ENCODE measurements at places on chromosomes 5 and 9.
A peak's percentile ranks its signal among the peaks of the same experiment; 100 is the strongest.

GRCh38 chr9:127137640-127138360 is 15.4 kb upstream of the ANGPTL2 start:
- no peak for DNase-seq
- H3K4me3 ChIP-seq: no peak overlapping the region
- no peak overlapping the region for H3K27ac ChIP-seq
- H3K36me3 ChIP-seq: no peaks in the 10 kb centered on the region

DNA sequence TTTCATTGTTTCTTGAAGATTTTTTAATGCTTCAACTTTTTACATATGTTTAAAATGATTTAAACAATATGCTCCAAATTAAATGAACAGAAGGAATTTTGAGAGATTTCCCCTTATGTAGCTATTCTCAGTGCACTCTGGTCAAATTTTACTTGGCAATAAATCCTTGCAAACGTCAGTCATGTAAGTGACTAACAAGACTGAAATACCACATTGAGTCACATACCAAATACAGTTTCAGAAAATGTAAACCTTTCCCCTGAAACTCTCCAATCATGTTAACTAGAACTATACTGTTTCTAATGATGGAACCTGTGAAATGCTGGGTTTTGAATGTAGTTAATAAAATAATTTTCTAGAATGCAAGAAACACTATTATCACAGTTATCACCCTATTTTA is 29.6 kb downstream of the SAR1B start:
- H3K27ac ChIP-seq: no peak overlapping the region
- no peaks in the 10 kb centered on the region for H3K27me3 ChIP-seq
- no peak overlapping the region for H3K4me3 ChIP-seq
- DNase-seq: no peak
- no peaks in the 10 kb centered on the region for H3K4me1 ChIP-seq

- peaks cover 14% of the 10 kb centered on the region for H3K36me3 ChIP-seq
- DNase-seq: no peak
- peaks cover 68% of the 10 kb centered on the region for H3K4me1 ChIP-seq
- no peaks in the 10 kb centered on the region for H3K27me3 ChIP-seq
- H3K27ac ChIP-seq: peak overlapping the region; percentile 14
Observed at GRCh38 chr5:135569755-135570452, 8.9 kb downstream of the CXCL14 start.

DNA sequence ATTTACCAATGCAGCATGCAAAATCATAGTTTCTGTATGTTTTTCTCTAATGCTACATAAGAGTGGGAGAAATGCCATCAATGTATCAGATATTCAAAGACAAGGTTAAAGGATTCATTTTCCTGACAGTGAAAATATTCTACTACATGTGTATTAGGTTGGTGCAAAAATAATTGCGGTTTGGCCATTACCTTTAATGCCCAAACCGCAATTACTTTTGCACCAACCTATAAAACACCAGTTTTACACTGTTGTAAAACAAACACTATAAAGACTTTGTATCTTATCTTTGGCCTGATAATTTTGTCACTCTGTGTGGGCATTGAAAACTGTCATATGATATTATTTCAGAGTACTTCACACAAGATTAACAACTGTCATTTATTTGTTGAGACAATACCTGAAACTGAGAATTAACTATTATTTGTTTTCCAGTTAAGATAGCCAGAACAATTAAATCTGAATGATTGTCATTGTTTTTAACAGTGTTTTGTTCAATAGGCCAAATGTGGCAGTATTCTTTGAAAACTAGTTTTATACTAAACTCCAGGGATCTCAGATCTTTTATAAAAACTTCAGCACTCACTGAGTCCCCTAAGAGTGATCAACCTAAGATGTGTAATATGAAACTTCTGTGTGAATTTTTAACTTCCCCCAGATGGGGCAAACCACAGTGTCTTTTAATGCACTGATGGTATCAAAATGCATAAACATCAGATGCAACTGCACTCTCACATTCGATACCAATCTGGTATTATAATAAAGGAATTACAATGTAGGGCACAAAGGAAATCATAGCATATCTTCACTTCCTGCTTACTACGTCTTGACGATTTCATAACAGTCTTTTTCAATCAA is 53.8 kb upstream of the FBN2 start:
- no peaks in the 10 kb centered on the region for H3K27me3 ChIP-seq
- no peak overlapping the region for H3K4me3 ChIP-seq
- H3K27ac ChIP-seq: no peak overlapping the region
- DNase-seq: no peak
- no peaks in the 10 kb centered on the region for H3K36me3 ChIP-seq

DNA sequence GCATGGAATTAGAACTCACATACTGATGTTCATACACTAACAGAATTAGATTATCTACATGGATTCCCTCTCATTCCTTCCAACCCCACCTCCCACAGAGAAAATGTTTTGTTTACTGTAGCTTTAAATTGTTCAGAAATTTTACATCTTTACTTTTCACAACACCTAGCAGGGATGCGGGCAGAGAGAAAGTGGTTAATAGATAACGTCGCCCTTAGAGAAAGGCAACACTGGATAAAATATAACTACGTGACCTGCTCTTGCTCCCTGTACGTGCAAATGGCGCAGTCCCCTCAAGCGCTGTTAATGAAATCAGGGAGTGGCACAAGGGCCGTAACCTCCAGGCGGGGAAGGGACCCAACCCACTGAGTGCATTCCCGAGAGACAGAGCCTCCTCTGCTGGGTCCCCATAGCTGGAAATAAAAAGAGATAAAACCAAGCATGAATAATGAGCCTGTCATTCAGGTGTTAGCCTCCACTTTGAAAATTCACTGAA is 125.3 kb upstream of the DAPK1 start:
- DNase-seq: no peak
- peaks cover 9% of the 10 kb centered on the region for H3K4me1 ChIP-seq
- H3K36me3 ChIP-seq: no peaks in the 10 kb centered on the region
- H3K27ac ChIP-seq: no peak overlapping the region
- no peak overlapping the region for H3K4me3 ChIP-seq
- H3K27me3 ChIP-seq: no peaks in the 10 kb centered on the region

DNA sequence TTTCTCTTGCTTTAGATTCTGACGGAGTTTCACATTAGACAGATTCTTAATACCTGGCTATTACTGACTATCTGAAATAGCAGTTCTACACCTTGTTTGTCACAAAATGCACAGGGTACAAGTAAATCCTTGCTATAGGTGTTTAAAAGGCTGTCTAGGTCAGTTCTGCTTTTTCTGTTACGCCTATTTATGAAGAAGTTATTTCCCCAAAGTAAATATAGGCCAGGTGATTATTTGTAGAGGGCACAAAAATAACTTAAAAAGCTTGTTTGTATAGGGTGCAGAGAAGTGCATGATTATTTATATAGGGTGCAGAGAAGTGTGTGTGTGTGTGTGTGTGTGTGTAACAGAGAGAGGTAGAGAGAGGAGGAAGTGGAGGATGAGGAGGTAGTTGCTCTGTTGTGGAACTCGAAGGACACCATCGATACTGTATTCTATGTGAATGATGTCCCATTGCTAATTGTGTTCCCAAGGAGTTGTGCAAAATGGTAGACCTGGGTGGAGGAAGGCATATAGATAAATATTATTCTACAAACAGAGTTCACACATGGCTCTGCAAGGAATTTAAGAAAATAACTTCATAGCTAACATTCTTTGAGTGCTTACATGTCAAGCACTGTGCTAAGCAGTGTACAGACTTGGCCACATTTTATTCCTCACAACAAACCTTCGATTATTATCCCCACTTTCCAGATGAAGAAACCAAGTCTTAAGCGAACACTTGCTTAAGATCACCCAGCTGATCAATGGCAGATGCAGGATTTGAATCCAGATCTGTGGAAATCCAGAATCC is 96.3 kb upstream of the EQTN start:
- no peaks in the 10 kb centered on the region for H3K36me3 ChIP-seq
- no peaks in the 10 kb centered on the region for H3K27me3 ChIP-seq

GRCh38 chr5:181265092-181265671 is 4.2 kb upstream of the TRIM52 start:
- H3K27me3 ChIP-seq: no peaks in the 10 kb centered on the region
- no peak for DNase-seq
- H3K4me1 ChIP-seq: peaks cover 11% of the 10 kb centered on the region
- H3K27ac ChIP-seq: no peak overlapping the region
- H3K4me3 ChIP-seq: no peak overlapping the region
- no peaks in the 10 kb centered on the region for H3K36me3 ChIP-seq

DNA sequence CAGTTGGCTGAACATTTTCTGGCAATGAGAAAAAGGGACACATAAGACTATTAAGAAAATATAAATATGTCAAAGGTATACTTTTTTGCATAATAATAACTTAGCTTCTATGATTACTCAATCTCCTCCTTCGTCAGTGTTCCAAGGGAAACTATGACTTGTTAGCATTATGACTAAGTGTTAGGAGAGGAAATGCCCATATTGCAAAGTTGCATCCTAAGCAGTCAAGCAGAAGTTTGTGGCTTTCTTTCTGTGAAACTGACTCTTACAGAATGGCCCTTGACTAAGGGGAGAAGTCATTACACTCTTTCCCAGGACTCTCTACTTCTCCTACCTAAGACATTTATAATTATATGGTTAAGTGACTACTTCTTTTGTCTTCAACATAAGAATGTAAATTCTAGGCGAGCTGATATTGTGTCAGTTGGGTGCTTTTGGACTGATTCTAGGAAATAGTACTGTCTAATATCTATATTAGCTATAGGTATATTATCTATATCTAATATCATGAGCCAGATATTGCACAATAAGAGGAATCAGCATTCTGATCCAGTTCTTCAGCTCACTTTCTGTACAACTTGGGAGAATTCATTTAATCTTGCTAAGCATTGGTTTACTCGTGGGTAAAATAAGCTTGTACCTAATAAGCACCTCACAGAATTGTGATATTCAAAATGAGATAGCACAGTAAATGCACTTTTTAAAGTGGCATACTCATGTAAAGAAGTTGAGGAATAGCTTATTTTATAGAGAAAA is 16.4 kb upstream of the SPINK6 start:
- H3K36me3 ChIP-seq: no peaks in the 10 kb centered on the region
- DNase-seq: no peak
- no peaks in the 10 kb centered on the region for H3K4me1 ChIP-seq
- H3K27me3 ChIP-seq: no peaks in the 10 kb centered on the region

DNA sequence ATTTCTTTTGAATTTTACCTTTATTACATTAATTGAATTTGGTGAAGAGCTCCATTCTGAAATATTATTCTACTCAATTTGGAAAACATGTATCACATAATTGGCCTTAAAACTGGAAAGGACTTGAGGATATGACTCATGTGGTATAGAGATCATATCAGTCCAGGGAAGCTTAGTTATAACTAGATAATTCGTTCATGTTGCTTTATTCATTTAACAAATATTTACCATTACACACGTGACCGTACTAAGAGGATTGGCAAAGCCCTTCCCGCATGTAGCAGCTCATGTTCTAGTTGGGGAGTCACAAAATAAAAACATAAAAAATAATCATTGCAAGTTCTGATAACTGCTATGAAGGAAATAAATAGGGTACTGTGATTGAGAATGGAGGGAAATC is 1816.5 kb downstream of the MAT2B start:
- H3K27ac ChIP-seq: no peak overlapping the region
- no peak overlapping the region for H3K4me3 ChIP-seq
- no peaks in the 10 kb centered on the region for H3K27me3 ChIP-seq
- H3K36me3 ChIP-seq: no peaks in the 10 kb centered on the region

GRCh38 chr5:74311961-74312360 is 328.6 kb downstream of the ENC1 start:
- H3K4me3 ChIP-seq: no peak overlapping the region
- no peaks in the 10 kb centered on the region for H3K36me3 ChIP-seq
- H3K4me1 ChIP-seq: peaks cover 15% of the 10 kb centered on the region
- H3K27ac ChIP-seq: no peak overlapping the region
- no peaks in the 10 kb centered on the region for H3K27me3 ChIP-seq

GRCh38 chr5:67350618-67351201 is 154.1 kb upstream of the CD180 start:
- no peaks in the 10 kb centered on the region for H3K36me3 ChIP-seq
- DNase-seq: no peak
- peak overlapping the region; percentile 48 for H3K27ac ChIP-seq
- H3K4me3 ChIP-seq: peak overlapping the region; percentile 1
- no peaks in the 10 kb centered on the region for H3K27me3 ChIP-seq

DNA sequence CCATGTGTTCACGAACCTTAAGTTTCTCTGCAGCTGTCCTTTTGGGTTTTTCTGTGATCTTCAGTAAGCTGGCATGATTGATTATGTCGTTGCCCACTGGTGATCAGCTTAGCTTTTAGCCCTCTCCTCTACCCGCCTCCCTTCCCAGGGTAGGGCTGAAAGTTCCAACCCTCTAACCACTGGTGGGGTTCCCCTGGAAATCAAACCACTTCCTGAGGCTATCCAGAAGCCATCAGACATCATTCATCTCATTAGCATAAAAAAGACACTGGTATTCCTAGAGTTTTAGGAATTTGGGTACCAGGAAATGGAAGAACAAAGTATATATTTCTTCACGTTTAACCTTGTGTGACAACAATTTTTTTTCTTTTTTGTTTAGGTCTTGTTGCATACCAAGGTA is 29.8 kb downstream of the SPIN1 start:
- H3K4me3 ChIP-seq: no peak overlapping the region
- peaks cover 21% of the 10 kb centered on the region for H3K36me3 ChIP-seq
- H3K4me1 ChIP-seq: no peaks in the 10 kb centered on the region
- no peak for DNase-seq
- no peak overlapping the region for H3K27ac ChIP-seq
- H3K27me3 ChIP-seq: no peaks in the 10 kb centered on the region

DNA sequence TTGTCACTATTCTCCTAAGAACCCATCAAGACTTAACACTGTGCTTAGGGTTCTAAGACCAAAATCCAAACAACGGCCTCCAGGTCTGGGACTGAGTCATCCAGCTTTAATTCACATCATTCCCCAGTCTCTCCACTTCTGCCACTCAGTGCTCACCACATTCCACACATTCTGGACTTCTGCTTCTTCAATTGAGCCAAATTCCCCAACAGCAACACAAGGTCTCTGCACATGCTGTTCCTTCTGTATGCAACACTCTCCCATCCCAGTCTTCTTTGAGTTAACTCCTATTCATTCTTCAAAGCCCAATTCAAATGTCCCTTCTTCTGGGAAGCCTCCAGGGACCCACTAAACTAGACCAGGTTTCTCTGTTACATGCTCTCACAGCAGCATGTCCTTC is 97.8 kb downstream of the GPR21 start:
- no peaks in the 10 kb centered on the region for H3K27me3 ChIP-seq
- no peak for DNase-seq
- peaks cover 12% of the 10 kb centered on the region for H3K36me3 ChIP-seq
- H3K4me3 ChIP-seq: no peak overlapping the region

- H3K36me3 ChIP-seq: peaks cover 15% of the 10 kb centered on the region
- H3K27ac ChIP-seq: no peak overlapping the region
- no peak overlapping the region for H3K4me3 ChIP-seq
- no peak for DNase-seq
- H3K27me3 ChIP-seq: no peaks in the 10 kb centered on the region
Observed at GRCh38 chr9:96483197-96483596, 33.2 kb downstream of the HABP4 start.

- H3K27me3 ChIP-seq: no peaks in the 10 kb centered on the region
- DNase-seq: no peak
- no peak overlapping the region for H3K27ac ChIP-seq
Observed at GRCh38 chr9:119773823-119774222, 404.6 kb upstream of the BRINP1 start.

Measured in suprapubic skin (tissue), 4 donors.